Fibroblast of gingiva (primary cell): ENCODE measurements at places on chromosomes 2 and 18.

- no peak for DNase-seq
Measured at GRCh38 chr2:200985799-200986198, 22.3 kb upstream of the ORC2 start.

DNA sequence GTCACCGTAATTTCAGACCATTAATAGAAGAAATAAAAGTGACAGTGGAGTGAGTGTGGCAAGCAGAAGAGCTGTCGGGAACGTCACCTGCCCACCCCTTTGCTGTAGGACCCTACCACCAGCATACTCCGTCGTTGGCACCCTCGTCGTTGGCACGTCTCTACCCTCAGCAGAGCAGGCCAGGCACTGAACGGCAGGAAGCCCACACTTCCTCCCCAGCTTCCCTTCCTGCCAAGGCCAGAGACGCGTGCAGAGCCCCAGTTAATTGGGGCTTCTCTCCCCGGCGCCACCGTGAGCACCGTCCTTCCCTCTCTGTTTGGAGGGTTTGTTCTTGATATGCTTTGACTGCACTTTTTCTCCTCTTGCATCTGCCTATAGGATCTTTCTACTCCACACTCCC, 27.0 kb upstream of the NFATC1 start:
- no peak for DNase-seq

DNA sequence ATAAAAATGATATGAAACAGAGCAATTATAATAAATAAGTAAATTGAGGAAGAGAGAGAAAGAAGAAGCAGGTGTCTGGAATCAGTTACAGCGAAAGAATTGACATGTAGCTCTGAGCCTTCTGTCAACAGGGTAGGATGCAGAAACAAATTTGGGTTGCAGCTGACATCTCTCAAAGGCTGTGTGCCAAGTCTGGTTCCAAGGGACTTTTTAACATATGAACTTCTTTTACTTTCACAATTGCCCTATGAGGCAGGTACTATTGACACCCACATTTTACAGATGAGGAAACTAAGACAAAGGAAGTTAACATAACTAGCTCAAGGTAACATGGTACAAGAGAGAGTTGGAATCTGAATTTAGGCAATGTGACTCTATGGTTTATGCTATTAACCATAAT, 260.0 kb downstream of the ASXL3 start:
- DNase-seq, result no peak

- no peak for DNase-seq
Measured at GRCh38 chr2:58834404-58834803, 593.3 kb upstream of the FANCL start.

DNA sequence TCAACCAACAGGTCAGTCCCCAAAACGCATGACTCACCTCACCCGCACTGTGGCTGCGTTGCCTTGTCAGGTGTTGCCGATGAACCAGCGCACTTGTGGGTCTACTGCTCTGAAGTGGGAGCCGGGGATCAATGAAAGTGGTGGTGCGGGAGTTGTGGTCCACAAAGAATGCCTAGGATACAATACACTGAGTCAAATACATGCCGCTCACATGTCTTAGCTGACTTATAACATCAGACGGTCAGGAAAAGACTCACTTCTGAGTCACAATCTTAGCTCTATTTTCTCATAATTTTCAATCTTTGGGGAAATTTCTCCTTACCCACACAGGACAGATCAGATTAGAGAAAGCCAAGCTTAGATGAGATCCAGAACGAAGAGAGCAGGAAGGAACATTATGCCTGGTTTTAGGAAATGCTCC, 107.1 kb upstream of the STK17B start:
- peak; percentile 2 for DNase-seq

DNA sequence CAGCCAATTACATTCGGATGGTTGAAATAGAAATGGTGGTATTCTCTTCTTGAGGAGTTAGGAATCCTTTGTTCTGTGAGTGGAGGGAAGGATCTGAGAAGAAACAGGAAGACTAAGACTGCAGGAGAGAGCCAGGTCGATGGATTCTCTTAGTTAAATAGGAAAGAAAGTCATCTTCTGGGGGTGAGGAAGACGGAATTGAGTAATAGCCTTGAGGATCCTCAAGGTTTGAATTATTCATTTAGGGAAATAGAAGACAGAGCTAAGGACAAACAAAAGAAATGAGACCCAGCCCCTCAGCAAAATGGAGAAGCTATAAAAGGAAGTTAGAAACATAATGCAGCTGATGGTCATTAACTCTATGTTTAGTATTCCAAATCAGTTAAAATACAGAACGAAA, 1.8 kb downstream of the LAPTM4A start:
- peak; percentile 33 for DNase-seq

GRCh38 chr2:81087646-81088045, 783.1 kb upstream of the LRRTM1 start:
- no peak for DNase-seq

GRCh38 chr2:68235090-68235489, 17.2 kb downstream of the PPP3R1 start:
- no peak for DNase-seq

- no peak for DNase-seq
Measured at GRCh38 chr2:232133078-232133477, 171.6 kb downstream of the DIS3L2 start.

GRCh38 chr2:3128786-3129185, 248.8 kb downstream of the EIPR1 start:
- DNase-seq, result no peak
